ENCODE measurements at places on chromosomes 7 and 10. TPM values are rescaled to one million over a fixed set of nuclear protein-coding genes. Genes with fewer than 3 reads are reported as not detected.

GRCh38 chr7:101402081-101402779 lies 39.6 kb downstream of the COL26A1 start:
- no peak for DNase-seq

Gene TMEM178B
- total RNA-seq = 0.26 TPM

Gene WIPF3
- total RNA-seq = 2.4 TPM

Gene CHST15
- total RNA-seq = 43.8 TPM

Gene IRF5
- total RNA-seq = 15.5 TPM

Gene AMPH
- total RNA-seq = 8.8 TPM

Gene CFAP46
- not detected for total RNA-seq

DNA sequence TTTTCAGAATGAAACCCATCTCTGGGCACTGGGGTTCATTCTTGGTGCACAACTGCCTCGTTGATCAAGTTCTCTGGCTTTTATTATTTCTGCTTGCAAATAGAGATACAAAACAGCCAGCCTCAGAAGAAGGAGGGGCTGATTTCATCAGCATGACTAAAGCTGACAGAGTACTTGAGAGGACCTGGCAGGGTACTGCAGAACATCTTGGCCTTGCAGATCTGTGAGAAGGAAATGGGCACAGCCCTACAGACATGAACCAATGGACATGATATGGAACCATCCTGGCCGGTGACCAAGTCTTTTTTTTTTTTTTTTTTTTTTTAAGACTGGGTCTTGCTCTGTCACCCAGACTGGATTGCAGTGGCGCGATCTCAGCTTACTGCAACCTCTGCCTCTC lies 240.6 kb downstream of the VTI1A start:
- DNase-seq = no peak

- no peak for DNase-seq
Measured at GRCh38 chr10:61751599-61751998, 88.9 kb downstream of the CABCOCO1 start.
